ENCODE measurements at places on chromosomes 6 and 20. TPM values are rescaled to one million over a fixed set of nuclear protein-coding genes. Genes with fewer than 3 reads are reported as not detected.
A peak's percentile ranks its signal among the peaks of the same experiment; 100 is the strongest.

DNA sequence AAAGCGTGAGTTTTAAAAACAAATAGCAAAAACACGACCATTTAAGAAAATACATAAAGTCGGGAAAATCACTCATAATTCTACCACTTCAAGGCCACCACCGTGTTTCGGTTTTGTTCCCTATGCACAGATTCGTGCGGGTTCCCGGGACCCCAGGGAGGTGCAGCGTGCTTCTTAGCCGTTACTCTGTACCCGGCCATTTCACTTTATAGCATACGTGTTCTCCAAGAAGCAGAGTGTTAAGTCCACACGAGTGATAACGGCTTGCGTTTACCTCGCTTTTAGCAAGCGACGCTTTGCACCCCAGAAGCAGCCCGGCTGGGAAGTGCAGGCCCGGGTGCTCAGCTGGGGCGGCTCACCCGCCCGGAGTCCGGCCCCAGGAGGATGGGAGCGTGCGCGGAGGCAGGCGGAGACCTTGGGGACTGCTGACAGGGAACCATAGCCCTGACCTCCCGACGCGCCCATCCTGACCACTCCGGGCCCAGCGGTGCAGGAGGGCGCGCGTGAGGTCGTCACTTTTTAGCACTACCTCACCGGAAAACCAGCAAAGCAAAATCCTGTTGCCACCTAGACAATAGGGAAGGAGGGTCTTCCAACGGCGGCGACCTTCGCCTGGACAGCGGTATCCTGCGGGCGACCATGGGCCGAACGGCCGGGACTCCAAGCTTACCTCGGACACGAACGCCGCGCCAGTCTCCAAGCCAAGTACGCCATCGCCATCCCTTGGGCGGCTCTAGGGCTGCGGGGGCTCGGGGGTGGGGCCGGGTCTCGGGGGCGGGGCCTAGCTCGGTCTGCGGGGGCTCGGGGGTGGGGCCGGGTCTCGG, at the start of gene ECI2:
Gene ECI2, minus strand, starts transcription at position 735 of the 824 bp plus-strand sequence. Its CDS starts 15 bp downstream, at position 720.
- peak; percentile 52 for DNase-seq

DNA sequence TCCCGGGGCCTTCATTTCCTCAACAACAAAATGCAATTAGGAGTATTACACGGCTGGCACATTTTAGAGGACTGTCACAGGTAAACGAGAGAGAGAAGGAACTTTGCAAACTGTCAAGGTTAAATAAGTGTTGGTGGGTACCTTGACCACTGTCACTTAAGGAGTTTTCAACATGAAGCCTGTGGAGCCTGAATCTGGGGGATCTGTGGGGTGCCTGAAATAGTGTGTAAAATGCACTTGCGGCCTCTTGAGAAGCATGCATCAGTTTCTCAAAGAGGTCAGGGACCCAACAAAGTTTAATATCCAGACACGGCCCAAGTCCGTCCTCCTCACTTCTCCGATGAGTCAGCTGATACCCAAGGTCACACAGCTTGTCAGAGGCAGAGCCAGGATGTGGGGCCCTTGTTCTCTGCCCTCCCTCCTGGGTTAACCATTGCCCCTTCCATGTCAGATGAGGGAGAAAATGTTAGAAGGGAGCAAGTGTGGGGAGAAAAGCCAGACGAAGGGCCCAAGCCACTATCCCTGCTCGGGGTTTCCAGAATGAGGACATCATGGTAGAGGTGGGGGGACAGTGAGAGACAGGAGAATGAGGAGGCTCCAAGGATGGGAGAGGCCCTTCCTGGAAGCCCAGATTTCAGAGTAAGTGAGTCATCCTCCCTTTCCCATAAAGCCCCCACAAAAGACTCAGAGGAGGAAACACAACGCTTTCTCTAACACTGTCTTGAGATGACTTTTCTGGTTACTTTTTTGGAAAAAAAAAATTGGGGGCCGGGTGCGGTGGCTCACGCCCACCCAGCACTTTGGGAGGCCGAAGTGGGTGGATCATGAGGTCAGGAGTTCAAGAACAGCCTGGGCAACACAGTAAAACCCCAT, 42.2 kb downstream of the C6orf132 start:
- no peak for DNase-seq

GRCh38 chr6:14896475-14896874, 349.4 kb upstream of the JARID2 start:
- DNase-seq, result no peak

DNA sequence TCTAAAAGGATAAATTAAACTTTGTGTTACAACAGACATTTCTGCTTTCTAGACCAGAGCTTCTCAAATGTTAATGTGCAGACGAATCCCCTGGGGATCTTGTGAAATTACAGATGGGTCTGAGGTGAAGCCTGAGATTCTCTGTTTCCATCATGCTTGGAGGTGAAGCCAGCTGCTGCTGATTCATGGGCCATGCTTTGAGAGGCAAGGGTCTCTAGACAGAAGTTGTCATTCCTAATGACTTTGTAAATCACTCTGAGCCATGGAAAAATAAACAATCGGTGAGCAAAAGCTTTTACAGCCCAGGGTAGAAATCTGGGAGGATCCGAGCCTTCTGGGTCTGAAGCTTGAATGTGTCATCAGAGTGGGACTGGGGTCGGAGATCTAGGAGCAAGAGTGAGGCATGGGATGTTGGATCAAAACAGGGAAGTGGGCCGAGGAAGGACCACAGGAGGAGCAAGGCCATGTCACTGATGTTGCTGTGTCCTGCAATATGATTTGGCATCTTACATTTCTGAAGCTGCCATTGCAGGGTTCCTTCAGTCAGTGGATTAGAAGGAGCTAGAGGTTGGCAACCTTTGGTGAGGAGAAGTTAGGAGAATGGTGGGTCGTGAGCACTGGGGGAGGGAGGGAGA, 77.3 kb downstream of the TRMT11 start:
- no peak for DNase-seq

GRCh38 chr6:18328070-18328469, 59.1 kb upstream of the RNF144B start:
- DNase-seq, result no peak

Gene MTG2
- 34.2 TPM for polyA plus RNA-seq

Measured in renal cortex interstitium (tissue), 15 donors.